Fibroblast of upper back skin (primary cell): ENCODE measurements at places on chromosomes 2 and 18.
A peak's percentile ranks its signal among the peaks of the same experiment; 100 is the strongest.

DNA sequence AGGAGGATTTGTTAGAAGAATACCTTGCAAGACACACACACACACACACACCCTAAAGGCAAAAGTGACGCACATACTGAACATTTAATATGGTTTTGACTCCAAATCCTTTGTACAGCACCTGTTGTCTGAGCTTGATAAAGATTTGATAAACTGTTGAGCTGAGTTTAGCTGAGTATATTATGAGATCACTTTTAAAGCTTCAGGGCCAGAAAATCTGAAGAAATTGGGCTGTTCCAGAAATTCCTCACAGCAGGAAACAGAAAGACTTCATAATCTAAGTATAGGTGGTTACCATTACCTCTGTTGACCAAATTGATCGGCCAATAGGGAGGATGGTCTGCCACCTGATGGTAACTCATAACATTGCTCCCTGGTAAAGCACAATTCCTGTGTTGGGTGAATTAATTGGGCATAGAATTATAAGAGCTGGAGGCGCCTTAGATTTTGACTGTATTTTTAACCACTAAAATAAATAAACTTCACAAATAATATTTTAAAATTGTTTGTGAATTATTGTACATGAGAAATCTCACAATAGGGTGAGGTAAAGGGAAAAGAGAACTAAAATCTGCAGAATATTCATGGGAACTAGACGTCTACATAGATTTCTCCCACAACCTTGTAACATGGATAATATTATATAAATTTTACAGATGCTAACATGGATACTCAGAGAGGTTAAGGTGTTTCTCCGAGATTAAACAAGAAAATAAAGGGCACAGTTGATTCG lies 21.8 kb upstream of the RPIA start:
- DNase-seq = peak; percentile 43

- DNase-seq = no peak
Observed at GRCh38 chr2:235901243-235901642, 266.9 kb downstream of the GBX2 start.

DNA sequence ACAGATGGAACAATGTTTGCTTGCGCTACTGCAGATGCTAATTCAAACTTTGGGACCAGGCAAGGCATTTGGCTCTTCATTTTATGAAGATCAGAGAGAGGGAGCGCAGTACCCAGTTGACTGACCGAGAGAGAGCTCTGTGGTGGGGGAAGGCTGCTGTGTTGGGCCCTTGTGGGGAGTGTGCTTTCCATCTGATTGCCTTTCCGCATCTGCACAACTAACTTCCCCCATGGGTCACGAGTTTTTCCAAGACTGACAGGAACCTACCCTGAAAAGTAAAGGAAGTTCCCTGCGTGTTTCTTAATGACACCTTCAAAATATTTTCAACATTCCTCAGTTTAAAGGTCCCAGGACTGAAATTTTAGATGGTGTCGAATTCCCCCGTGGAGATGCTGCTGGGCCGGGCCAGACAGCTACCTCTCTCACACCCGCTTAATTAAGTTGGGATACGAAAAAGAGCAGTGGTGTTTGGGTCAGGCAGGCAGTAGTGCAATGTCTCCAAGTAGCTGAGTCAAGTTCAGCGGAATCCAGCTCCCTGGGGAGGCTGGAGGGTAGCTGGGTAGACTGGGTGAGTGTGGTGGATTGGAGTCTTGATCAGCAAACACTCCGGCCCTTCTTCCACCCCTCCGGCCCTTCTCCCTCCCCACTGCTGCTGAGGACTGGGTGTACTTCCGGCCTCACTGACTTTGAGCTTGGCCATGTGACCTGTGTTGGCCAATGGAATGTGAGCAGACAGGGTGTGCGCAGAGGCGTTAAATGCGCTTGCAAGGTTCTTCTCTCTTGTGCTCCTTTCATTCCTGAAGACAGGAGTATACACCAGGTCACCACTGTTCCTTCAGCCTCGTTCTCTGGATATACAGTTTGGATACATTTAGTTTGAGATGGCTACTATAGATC lies 2.3 kb upstream of the ARHGAP25 start:
- no peak for DNase-seq

DNA sequence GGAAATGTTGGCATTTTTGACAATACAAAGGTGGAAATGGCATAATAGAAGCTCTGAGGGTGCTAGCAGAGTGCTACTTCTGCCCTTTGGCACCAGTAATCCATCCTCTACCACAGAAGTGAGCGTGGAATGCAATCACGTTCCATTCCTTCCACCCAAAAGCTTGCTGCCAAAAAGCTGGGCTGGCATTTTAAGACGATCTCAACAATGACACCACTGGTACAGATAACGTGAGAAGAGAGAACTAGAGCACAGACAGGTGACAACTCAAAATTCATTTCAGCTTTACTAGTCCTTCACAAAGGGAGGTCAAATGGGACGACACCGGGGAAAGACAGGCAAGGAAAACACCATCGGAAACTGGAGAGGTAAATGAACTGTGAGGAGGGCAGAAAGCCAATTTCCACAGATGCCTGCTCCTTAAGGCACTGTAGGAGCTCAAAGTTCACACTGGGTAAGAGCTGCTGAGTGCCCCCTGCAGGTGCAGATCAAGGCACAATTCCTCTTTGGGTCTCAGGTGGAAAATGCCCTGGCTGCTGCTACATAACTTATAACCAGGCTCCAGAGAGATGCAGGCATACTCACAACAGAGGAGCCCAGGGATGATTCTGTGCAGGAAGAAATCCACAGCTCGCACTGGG lies 50.7 kb upstream of the RNU4ATAC start:
- peak; percentile 41 for DNase-seq

- DNase-seq = no peak
Observed at GRCh38 chr2:149577269-149577668, 10.3 kb downstream of the MMADHC start.

DNA sequence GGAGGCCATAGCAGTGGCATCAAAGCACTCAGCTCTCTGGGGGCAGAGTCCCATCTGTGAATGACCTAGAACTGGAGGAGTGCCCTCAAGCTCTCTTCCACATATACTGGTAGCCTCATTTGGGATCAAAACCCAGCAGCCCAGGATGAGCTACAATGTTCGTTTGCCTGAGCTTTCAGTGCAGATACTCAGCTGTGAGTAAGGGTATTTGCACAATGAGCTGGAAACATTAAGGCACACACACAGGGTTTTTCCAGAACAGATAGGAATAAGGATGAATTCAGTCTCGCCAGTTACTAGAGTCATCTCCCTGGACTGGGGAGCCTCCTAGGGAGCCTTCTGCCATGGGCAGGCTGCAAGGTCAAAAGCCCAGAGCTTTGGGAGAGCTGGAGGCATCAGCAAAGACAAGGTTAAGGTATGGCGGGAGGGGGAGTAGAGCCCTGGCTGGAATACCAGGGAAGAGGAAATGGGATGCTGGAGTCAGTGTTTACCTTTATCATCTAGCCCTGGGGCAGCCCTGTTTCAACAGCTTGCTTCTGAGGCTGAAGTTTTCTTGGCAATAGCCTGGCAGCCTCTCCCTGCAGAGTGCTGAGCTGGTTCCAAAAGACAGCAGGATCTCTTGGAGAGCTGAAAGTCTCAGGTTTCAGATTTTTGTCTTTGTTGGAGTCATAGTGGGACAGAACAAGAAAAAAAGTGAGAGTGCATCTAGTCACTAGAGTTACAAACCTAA lies 187.7 kb downstream of the LOXHD1 start:
- DNase-seq = peak; percentile 22

GRCh38 chr2:240595381-240596079 lies 9.0 kb downstream of the CAPN10 start:
- no peak for DNase-seq

- peak; percentile 29 for DNase-seq
Observed at GRCh38 chr18:3610813-3611212, 160.8 kb downstream of the TGIF1 start.
